ENCODE measurements at places on chromosomes 6 and 20. TPM values are rescaled to one million over a fixed set of nuclear protein-coding genes. Genes with fewer than 3 reads are reported as not detected.

- H3K4me3 ChIP-seq = no peak overlapping the region
- no peaks in the 10 kb centered on the region for H3K27me3 ChIP-seq
- no peak for DNase-seq
- H3K27ac ChIP-seq = no peak overlapping the region
- peaks cover 26% of the 10 kb centered on the region for H3K4me1 ChIP-seq
These were observed 6.1 kb downstream of the PLAGL2 start for GRCh38 chr20:32201296-32201976.

DNA sequence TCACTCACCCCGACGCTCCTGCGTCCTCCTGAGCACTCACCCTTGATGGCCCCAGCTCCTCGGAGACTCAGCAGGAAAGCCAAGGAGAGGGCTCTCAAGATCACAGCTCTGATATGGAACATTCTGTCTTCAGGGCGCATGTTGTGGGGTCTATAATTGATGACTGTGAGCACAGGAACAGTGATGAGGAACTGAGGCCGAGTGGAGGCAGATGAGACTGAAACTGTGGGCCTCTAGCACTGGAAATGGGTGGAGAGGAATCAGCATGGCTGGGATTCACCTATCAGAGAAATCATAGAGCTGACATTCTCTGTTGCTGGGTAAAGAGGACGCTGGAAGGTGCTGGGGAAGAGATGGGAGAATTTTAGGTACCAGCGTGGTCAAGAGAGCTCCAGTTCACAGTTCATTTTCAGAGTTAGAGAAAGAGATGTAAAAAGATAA lies at the start of gene HLA-DPA1:
Gene HLA-DPA1, minus strand, starts transcription at position 219 of the 441 bp plus-strand sequence.
- H3K27ac ChIP-seq = no peak within 1 kb of the TSS
- no peaks in the 10 kb centered on the region for H3K36me3 ChIP-seq
- no peaks in the 10 kb centered on the region for H3K4me1 ChIP-seq
- H3K27me3 ChIP-seq = peaks cover 40% of the 10 kb centered on the region

The TRIM40 gene
- not detected for total RNA-seq

The BFSP1 gene
- 2.7 TPM for total RNA-seq

The TRIM10 gene
- not detected for total RNA-seq

- no peaks in the 10 kb centered on the region for H3K4me1 ChIP-seq
- no peak for DNase-seq
- H3K27me3 ChIP-seq = peaks cover 87% of the 10 kb centered on the region
These were observed 139.4 kb downstream of the ID4 start for GRCh38 chr6:19976411-19977129.

Measured in PC-3 (cell line).